ENCODE measurements at places on chromosomes 5 and 9. TPM values are rescaled to one million over a fixed set of nuclear protein-coding genes. Genes with fewer than 3 reads are reported as not detected.

CAMK2A gene
- 1.8 TPM for total RNA-seq

PKD2L2 gene
- total RNA-seq = 0.21 TPM

BDP1 gene
- 77.4 TPM for total RNA-seq

TMEM215 gene
- 0.21 TPM for total RNA-seq

PCYOX1L gene
- total RNA-seq = 8.1 TPM

CCIN gene
- 1.1 TPM for total RNA-seq

TAF11L10 gene
- not detected for total RNA-seq

PCDHGC5 gene
- total RNA-seq = 3.7 TPM
